ENCODE measurements at places on chromosomes 5 and 9. TPM values are rescaled to one million over a fixed set of nuclear protein-coding genes. Genes with fewer than 3 reads are reported as not detected.

Gene DNAJC18
- 18.8 TPM for total RNA-seq

Gene ZSWIM6
- total RNA-seq = 4.3 TPM

DNA sequence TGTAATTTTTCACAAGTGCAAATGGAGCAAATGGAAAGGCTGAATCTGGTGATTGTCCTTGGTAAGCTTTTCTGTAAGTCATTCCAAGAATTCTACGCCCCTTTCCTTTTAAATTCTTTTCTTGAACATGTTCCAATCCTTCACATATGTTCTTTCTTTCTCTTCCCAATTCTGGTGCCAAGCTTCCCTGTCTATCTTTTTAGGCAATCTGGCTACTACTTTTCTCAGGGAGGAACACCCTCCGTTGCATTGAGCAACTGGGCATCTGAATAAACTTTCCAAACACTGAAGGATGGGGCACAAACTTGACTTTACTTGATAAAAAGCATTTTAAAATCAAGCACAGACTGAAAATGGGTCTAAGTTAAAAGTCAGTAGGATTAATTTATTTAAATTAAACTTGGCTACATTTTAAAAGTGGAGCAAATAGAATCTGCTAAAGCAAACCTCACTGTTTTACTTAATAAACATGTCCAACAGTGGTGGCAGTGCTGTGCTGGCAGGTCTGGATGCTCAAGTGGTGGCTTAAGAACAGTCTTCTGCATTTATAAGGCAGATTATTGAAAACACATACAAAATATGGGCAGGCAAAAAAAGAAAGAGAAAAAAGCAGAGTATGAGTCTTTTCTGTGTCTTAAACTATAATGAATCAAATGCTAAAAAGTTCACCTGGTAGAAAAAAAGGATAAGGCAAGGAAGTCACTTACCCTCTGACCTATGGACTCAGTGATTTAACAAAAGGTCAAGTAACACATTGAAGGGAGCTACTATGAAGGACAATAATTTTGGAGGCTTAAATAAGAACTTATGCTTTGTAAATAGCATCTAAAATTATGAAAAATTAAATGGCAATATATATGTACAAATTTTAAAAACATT is 5.4 kb downstream of the ELL2 start:
- DNase-seq = no peak

DNA sequence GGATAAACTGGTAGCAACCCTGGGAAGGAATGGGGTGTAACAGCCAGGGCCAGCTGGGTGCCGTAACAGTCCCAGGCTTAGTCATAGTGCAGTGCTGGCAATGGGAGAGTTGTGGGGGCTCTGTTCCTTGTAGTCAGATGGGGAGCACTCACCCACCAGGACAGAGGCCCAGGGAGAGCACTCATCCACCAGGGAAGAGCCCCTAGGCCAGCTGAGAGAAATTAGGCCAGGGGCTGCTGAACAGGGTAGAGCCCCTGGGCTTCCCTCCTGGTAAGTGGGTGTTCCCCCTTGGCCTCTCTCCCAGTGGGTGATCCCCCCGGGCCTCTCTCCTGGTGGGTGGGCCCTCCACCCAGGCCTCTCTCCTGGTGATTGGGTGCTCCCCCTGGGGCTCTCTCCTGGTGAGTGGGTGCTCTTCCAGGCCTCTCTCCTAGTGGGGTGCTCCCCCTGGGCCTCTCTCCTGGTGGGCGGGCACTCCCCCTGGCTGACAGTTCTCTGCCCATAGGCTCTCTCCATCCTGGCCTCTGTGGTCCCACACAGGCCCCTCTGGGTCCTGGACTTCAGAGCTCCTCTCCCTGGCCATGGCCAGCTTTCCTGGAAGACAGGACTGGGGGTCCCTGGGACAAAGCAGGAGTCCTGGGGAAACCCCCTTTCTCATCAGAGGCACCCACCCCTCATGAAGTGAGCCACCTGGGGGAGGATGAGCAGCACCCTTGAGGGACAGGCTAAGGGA is 13.4 kb downstream of the FGD3 start:
- DNase-seq = no peak

GRCh38 chr9:129558551-129559505 is 62.1 kb downstream of the C9orf50 start:
- DNase-seq = no peak

GRCh38 chr5:71586052-71586940 is 844 bp upstream of the MCCC2 start:
- DNase-seq = peak; percentile 6

GRCh38 chr5:88718736-88719135 is 164.2 kb downstream of the MEF2C start:
- DNase-seq = no peak

Measured in activated naive CD4-positive, alpha-beta T cell treated with anti-CD3 and anti-CD28 coated beads for 36 hours (primary cell).